ENCODE measurements at places on chromosomes 16 and 17. TPM values are rescaled to one million over a fixed set of nuclear protein-coding genes. Genes with fewer than 3 reads are reported as not detected.
A peak's percentile ranks its signal among the peaks of the same experiment; 100 is the strongest.

Gene CCNF
- 35.8 TPM for total RNA-seq

Gene XYLT1
- total RNA-seq: 7.1 TPM

Gene CTRB2
- total RNA-seq: not detected

DNA sequence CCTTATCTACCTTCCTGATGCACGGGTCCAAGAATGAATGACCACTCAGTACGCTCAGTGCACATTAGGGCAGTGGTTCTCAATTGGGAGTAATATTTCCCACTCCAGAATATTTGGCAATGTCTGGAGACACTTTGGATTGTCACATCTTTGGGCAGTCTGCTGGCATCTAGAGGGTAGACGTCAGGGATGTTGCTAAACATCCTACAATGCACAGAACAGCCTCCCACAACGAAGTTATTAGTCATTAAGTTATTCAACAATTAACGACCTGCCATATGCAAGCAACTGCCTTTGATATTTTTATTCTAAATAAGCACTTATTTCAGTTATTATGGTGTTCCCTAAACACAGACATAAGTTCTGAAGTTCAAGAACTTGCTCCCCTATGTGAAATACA lies 669.3 kb downstream of the TOX3 start:
- DNase-seq: no peak

DNA sequence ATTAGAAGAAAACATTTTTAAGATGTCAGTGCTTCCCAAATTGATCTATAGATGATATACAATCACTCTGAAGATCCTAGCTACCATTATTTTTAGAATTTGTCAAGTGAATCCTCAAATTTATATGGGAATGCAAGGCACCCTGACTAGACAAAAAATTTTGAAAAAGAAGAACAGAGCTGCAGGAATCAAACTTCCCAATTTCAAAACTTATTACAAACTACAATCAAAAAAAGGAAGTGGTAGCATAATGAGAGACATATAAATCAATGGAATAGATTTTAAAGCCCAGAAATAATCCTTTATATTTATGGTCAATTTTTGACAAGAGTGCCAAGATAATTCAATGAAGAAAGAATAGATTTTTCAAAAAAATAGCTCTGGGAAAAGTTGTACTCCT lies 198.3 kb upstream of the KCNJ16 start:
- DNase-seq: no peak

- DNase-seq: no peak
Observed at GRCh38 chr17:4836221-4836620, 3.1 kb downstream of the MINK1 start.

DNA sequence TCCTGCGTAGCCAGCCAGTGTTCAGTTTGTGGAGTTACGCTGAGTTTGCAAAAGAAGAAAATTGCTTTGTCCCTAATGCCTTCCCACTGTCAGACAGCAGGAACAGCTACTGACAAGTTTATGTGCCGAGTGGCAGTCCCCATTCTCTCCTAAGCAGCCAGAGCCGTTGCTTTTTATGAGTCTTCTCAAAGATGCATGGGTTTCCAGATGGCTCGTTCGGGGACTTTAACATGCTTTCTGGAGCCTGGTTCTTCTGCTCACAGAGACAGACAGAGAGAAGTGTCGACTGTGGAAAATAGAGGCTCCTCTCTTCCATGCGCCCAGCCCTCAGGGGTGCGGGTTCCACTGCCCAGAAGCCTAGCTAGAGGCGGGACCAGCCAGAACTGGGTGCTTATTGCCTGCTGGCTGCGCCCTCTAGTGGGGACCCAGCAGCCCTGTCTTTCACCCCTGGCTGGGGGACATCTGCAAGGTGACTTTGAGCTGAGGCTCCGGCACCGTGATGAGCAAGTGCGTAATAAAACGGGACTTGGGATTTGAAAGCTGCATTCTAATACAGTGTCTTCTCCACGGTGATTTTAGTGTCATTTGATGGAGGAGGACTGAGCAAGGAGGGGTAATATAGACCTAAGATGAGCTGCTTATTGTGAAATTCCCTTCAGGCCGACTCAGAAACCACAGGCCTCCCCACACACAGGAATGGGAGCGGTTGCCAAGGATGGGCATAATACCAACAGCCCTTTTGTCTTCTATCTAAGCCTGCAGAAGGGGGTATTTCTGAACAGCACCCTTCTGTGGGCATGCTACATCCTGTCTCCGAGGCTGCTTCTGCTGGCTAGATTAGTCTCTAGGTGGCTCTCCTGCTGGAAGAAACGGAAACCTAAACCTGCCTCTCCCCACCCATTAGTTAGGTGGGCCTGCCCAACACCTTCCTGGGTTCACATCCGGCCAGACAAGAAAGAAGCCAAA lies 73.1 kb downstream of the CCDC182 start:
- peak; percentile 81 for DNase-seq

DNA sequence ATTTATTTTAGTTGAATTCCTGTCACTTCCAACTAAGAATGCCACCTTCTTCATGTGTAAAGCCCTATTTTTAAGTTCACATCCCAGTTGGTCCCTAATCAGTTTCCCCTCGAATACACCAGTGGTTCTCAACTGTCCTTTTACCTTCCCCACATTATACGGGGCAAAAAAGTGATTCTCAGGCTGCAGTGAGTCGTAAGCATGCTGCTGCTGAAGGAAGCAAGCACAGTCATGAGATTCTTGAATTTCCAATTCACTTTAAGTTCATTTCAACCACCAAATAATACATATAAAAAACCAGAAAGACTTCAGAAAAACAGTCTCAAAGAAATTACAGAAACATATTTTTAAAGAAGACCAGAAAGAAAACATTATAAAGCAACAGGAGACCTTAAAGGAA lies 47.9 kb downstream of the UBE2G1 start:
- DNase-seq: no peak

DNA sequence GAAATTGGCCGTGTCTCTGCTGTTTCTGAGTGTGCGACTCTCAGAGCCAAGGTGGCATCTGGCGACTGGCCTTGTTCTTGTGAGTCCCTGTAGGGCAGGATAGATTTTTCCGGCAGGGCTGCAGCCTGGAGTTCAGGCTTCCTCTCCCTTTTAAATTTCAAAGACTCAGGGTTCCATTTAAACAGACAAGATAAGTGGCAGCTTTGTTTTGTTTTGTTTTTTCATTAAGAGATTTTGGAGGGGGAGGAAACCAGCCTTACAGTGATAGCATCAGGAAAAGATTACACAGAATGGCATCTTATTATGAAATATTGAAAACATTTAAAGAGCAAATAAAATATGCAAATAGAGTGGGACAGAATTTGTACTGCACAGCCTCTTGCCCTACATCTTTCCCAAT lies 151.3 kb downstream of the RPTOR start:
- DNase-seq: no peak

DNA sequence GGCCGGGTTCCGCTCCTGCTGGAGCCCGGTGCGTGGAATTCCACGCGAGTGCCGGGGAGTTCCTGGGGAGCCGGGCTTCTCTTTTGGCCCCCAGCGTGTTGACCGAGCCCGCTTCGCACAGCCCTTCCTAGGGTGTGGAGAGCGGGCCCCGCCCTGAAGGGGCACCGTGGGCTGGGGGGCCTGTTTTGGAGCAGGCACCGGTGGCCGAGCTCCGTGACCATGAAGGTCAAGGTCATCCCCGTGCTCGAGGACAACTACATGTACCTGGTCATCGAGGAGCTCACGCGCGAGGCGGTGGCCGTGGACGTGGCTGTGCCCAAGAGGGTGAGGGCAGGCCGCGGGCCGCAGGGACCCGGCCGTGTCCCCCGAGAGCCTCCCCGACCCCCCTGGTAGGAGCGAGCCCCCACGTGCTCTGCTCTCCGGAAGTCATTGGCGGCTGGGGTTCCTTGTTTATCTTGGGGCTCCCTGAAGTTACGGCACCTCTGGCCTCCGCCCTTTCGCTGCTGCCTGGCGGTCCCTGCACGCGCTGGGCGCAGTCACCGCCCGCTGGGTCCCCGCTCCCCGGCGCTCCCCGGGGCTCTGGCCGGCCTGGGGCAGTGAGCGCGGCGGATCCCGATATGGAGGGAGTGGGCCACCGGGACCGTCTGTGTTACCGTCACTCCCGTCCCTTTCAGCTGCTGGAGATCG lies 528 bp downstream of the HAGHL start:
- no peak for DNase-seq

Measured in H4 (cell line).